ENCODE measurements at places on chromosomes 12 and 14.

DNA sequence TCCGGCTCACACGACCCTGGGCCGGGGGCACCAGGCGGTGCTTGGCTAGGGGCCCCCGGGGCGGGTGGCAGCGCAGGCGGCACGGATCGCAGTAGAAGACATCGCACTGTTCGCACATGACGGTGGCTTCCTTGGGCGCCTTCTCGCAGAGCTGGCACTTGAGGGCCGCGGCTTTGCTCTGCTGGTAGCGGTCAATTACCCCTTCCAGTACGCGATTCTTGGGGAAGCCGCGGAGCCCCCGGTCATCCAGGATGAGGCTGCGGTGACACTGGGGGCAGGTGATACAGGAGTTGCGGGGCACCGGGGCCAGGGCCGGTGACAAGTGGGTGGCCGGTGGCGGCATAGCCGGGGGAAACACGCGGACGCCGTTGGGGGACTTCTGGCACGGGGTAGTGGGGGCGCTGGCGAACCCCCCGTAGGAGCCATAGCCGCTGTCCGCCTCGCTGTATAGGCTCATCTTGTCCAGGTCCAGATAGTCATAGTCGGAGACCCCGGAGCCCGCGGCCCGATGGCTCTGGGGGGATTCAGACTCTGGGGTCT, 553 bp downstream of the TRIM9 start:
- peak; percentile 27 for DNase-seq

DNA sequence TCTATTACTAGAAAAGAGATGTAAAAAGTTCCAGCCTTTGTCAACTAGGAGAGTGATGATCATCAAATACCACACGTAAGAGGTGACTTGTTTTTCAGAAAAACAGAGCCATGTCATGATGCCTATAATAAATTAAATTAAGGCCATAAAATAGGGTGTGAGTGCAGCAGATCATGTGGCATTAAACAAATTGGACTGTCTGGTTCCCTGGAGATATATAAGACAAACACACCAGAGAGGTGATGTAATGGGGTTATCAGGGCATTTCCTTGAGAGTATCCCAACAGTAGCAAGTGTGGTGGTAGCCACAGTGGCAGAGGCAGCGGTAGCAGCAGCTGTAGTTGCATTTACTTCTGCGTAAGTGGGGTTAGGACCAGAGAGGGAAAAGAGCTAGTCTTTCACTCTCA, 14.6 kb upstream of the GALNT6 start:
- no peak for DNase-seq

DNA sequence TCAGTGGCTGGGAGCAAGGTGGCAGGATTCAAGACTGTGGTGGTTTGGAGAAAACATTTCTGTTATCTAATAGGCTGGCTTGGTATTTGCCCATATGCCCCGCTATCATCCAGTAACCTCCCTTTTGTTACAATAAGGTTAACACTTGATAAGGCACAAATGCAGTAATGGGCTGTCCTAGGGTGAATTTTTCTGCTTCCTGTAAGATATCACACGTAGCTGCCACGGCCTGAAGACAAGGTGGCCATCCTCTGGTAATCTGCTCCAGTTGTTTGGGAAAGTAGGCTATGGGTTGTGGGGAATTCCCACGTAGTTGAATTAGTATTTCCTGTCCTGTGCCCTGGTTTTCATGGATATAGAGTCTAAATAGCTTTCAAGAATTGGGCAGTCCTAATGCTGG, 23.1 kb downstream of the ANG start:
- no peak for DNase-seq

- DNase-seq, result no peak
Measured at GRCh38 chr12:96361074-96361473, 39.2 kb downstream of the CDK17 start.

- DNase-seq, result no peak
Measured at GRCh38 chr12:46930101-46930500, 104.3 kb upstream of the SLC38A4 start.

- DNase-seq, result no peak
Measured at GRCh38 chr14:34931206-34931605, 51.6 kb upstream of the SRP54 start.

DNA sequence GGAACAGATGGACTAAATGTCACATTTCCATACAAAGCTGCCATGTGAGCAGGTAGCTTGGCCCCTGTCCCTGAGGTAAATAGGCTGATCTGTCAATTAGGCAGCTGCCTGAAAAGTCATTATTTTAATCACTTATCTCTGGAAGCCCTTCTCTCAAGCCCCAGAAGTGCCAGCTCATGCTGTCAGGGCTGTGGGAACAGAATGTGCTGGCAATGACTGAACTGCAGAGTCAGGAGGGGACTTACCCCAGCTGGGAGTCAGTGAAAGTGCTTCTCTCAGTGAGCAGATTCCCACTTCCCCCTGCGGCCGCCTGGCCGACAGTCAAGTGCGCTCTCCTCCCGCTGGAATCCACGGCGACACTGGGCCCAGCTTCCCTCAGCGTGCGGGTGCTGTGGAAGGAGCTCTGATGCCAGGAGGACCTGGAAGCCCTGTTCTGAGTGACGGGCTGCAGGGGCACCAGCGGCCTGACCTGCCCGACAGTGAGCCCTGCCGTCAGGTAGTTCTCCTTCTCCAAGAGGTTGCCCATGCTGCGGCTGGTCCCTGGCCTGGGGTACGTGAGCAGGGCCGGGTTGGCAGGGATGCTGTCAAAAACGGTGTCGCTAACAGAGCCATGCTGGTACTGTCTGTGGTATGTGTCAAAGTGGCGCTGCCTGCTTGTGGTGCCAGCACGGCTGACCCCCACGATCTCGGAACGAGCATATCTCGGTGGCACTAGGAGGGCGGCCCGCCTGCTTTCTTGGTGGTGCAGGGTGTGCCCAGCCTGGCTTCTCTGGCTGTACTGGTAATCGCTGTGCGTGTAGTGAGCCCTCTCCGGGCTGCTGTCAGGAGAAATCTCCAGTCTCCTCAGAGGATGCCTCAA, 18.7 kb downstream of the PKP2 start:
- no peak for DNase-seq

DNA sequence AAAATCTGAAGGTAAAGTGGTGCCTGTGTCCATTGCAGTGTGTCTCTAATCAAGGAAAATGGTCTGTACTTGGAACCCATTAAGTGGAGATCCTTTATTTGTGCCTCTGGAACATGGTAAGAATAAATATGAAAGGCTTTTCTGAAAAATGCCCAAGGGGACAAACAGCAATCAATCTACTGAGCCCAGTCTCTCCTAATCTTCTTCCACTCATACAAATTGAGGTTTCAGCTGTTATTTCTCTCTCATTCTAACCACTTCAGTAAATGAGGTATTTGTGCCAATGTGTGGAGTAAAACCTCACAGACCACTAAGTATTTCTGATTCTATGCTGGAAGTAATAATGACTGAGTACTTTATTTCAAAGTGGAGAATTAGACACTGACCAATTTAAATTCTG, 82.3 kb upstream of the ST8SIA1 start:
- DNase-seq, result no peak

DNA sequence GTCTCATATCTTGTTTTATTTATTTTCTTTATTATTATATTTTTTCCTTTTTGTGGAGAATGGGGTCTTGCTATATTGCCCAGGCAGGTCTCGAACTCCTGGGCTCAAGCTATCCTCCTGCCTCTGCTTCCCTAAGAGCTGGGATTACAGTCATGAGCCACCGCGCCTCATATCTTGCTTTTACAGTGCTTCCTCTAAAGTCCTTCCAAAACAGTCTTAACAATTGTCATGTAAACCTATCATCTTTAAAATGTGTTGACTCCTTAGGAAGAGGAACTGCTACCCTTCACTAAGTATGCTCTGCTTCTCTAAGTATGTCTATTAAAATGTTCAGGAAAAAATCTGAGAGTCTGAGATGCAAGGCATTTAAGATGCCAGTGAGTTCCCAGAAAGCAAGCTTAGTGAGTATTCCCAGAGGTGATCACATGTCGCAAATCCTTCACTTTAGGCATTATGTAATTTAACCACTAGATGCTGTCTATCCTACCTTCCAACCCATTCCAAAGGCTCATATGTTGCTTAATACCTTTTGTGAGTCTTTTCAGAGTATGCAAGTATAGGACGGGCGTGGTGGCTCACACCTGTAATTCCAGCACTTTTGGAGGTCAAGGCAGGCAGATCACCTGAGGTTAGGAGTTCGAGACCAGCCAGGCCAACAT, 19.7 kb upstream of the FOXJ2 start:
- no peak for DNase-seq

DNA sequence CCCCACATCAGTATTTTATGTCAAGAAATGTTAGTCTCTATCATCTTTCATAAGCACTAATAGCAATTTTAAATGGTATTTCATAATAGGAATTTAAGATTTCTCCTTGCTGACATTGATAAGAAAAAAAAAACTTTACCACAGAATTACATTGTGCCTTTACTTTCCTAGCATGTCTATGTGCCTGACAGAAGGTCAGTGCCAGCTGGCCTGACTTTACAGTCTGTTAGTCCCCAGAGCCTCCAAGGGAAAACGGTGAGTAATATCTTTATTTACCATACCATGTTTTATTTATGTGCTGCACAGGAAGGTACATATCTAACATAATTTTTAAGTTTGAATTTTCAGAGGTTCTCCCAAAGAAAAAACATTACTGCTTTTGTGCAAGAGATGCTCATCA, 152.0 kb upstream of the AEBP2 start:
- DNase-seq, result no peak

Data from activated CD4-positive, alpha-beta T cell treated with anti-CD3 and anti-CD28 coated beads, Interleukin-2, amount 50 U/mL, for 48 hours (primary cell).